ENCODE measurements at places on chromosomes 3 and 15.

DNA sequence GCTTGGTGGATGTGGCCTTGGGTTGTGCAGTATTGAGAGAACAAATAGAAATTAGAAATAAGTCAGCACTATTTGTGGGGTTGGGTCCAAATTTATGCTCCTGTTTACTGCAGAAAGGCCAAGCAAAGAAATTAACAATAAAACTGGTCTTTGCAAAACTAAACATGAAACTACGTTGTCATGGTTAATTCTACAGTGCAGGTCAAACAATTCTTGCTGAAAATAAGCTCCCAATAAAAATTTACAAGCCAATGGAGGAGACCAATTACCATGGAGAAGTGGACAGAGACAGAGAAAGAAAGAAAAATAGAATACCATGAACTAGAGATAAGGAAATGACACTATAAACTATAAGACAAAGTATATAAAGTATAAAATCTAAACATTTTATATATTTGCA, 101.3 kb downstream of the CDIN1 start:
- no peak for DNase-seq

- DNase-seq, result no peak
These were observed 4.8 kb upstream of the TCF12 start for GRCh38 chr15:56913670-56914069.

DNA sequence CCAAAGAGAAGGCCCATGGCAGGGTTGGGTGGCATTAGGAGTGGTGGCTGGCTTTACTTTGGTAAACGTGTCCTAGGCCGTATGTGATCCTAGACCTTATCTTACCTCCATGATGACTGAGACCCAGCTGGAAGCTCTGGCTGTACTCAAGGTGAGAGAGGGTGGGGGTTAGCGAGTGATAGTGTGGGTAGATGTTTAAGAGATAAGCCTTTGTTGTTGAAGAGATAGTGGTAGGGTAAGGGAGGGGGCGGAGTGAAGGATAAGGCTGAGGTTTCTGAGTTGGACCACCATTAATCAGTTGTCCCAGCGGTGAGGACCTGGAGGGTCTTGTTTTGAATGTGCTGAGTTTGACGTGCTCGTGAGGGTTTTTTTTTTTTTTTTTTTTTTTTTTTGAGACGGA, 61.5 kb upstream of the ULK4 start:
- DNase-seq, result no peak

GRCh38 chr15:89524184-89524583, 27.8 kb upstream of the RHCG start:
- DNase-seq, result no peak

DNA sequence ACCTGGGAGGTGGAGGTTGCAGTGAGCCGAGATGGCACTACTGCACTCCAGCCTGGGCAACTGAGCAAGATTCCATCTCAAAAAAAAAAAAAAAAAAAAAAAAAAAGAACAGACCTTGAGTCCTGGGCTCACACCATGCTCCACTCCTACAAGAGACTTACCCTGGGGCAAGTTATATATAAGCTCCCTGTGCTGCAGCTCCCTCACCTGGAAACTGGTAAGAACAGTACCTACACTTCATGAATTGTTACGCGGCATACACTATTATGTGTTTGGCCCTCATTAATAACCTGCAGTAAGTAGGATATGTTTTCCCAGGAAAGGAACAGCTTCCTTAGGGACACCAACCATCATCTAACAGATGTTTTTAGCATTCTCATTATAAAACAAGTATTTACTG, 119.6 kb downstream of the FMN1 start:
- no peak for DNase-seq

GRCh38 chr3:113261063-113261625, 49.8 kb downstream of the BOC start:
- no peak for DNase-seq

- no peak for DNase-seq
These were observed 54.9 kb downstream of the ABCC5 start for GRCh38 chr3:183962807-183963206.

DNA sequence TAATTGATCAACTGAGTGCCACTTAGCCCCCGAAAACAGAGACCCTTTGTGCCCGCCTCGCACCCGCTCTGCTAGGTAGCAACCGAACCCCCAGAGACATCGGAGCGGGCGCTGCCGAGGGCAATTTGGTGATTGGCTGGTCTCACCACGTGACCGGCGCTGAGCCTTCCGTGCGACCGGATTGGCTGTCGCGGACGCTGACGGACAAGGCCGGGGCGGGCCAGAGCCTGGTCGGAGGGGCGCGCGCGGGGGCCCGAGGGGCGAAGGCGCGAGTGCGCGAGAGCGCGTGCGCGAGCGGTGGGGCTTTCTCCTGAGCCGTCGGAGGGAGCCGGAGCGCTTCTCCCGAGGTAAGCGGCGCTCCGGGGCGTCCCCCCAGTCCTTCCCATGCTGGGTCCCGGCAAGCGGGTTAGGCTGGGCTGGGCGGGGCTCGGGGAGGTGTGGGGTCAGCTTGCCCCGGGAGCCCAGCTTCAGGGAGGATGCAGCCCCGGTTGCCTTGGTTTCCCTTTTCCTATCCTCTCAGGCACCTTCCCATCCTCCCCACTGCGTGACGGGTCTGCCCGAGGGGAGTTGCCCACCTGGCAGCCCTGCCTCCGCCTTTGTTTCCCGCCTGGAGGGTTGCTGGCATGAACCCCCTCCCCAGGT, at the start of gene TMEM108:
TMEM108 (plus strand) TSS at position 303 of the 642 bp plus-strand sequence.
- peak; percentile 90 for DNase-seq

GRCh38 chr3:53180305-53181023, 19.5 kb downstream of the PRKCD start:
- no peak for DNase-seq

DNA sequence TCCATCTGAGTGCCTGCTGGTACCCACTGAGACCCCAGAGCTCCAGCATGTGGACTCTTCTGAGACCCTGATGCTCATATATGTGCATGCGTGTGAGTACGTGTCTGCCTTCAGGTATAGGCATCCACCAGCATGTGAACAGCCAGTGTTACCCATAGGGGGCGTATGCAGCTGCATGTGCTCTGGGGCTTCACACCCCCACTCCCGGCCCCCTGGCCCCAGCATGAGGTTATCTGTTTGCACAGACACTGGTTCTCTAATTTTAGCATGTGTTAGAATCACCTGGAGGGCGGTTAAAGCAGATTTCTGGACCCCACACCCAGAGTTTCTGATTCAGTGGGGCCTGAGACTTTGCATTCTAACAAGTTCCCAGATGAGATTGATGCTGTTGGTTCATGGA, 824 bp upstream of the CILP start:
- DNase-seq, result no peak

DNA sequence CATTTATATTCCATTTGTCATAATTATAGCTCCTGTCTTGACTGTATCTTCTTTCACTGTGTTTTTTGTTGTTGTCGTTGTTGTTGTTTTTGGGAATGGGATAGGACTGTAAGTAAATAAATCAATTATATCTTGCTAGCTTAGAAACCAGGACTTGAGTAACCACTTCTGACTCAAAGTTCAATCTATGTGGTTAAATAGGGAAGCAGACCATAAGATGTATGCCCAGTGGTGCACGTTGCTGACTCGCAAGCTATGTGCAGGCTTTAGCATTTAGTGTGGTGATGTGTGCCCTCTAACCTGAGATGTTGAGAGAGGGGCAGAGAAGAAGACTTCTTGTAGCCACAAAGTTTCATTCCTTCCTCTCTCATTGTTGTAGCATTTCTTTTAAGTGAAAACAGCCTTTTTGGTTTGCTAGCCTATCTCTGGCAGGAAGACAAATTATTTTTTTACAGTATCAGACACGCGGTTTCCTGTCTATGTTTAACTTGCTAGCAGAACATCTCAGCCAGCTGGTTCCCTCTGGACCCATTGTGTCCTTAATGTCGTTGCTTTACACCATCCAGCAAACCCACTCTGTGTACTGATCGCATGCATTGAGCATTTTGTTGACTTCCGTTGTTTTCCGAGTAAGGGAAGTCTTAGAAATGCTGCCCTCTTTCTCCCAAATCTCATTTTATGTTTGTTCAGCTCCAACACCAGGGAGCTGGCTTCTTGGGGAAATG, 52.1 kb downstream of the TGFBR2 start:
- DNase-seq, result no peak

GRCh38 chr15:67521783-67522568, 1.0 kb downstream of the C15orf61 start:
- no peak for DNase-seq

- no peak for DNase-seq
These were observed 39.7 kb upstream of the EPHA3 start for GRCh38 chr3:89067736-89068135.

DNA sequence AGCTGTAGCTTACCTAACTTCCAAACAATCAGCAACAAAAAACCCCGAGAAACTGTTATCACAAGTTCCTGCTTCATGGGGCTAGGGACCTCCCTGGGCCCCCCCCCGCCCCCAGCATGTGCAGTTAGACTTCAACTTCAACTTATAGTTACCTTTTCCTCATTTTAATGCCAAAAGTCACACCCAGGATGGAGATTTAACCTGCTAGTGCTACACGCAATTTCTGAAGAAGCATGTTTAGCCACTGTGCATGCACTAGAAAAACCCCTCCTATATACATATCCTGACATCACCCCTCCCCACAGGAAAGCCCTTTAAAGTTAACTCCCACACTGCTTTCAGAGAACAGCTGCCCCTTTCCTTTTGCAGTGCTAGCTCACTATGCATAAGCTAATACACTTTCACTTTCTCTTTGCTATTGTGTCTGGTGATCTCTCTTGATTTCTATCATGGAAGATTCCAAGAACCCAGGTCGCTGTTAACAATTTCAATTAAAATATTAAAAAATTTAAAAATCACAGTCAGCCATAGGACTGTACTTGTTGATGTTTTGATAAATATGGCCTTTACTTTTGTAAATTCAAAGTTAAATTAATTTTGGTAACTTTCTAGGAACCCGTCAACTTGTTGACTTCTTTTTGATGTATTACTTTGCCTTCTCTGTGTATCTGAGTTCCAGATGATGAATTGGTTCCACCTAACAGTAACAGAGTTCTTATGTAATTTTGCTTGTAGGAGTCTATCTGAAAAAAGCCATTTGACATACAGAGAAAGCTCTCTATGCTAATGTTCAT, 75.2 kb upstream of the ACAD9 start:
- DNase-seq, result no peak

- DNase-seq, result no peak
These were observed 9.1 kb downstream of the TASOR start for GRCh38 chr3:56673781-56674457.

DNA sequence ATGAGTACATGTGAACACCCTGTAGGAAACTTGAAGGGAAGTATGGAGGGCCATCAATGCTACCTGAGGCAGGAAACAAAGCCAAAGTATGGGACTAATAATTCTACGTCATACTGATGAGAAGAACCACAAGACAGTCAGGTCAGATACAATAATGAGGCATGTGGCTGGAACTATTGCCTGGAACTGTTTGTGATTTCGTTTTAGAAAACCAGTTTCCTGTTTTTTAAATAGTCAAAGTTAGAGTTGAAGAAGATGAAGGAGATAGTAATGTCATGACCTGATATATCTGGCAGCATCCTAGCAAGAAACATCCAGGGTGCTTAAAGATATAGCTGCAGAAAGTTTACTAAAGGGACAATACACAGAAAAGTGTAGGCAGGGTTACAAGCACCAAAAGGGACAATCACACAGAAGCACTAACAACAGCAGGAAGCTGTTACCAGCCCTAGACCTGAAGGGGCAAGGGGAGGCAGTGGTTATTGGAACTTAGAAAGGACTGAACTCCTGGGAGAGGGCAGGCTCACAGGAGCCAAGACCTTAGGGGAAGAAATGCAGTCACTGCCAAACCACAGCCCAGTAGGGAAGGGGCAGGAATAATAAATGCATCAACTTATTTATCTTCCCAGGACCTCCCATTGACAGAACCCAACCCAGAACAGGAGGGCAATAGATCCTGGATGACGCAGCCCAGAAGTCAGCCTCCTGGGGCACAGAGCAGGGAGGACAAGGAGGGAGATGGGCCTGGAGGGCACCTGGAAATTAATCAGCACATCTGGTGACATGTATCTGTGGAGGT, 302.1 kb upstream of the STT3B start:
- no peak for DNase-seq

GRCh38 chr3:110166791-110167190, 829.4 kb upstream of the DPPA4 start:
- no peak for DNase-seq

GRCh38 chr3:61092870-61093269, 158.4 kb downstream of the FHIT start:
- no peak for DNase-seq

GRCh38 chr15:90009301-90010022, 8.3 kb downstream of the ZNF710 start:
- no peak for DNase-seq

DNA sequence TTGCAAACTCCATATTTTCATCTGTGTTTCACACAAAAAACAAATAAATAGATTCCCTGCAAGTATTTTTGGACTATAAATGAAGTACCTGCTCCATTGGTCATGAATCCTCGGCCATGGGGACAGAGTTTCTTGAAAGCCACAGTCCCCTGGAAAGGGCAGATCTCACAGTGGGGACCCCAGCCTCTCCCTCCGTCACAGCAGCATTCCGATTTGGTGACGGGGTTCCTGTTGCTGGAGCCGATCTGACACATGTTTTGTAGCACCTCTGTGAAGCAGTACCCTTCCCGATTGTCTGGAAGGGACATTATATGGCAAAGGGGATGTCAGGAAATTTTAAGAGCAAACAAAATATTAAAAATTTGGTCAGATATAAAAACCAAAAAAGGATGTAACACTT, 96.2 kb downstream of the DUT start:
- DNase-seq, result no peak

DNA sequence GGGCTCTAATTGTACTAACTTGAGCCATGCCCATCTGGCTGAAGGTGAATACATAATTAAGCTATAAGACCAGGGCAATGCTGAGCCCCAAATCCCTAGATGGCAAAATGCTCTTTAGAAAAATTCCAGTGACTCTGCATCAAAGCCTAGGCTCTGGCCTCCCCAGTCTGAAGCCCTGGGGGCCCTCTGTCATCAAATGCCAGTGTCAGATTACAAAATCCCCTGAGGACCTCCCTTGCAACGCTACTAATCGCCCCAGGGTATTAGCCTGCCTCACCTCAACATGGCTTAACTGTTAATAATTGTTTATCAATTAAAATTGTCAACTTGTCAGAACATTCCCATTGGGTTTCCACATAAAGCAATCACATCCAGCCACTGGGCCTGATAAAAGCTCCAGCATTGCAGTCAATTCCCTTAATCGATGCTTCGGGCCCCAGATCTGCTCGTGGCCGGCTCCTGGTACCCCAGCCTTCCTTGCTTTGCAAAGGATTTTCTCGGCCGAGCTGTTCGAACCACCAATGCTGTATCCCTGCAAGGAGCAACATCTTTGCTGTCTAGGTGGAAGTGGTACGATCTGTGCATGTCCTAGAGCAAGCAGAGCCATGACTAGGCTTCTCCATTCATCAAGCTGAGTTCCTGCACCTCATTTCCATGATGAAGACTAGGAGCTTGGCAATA, 151.7 kb downstream of the MEGF11 start:
- no peak for DNase-seq

DNA sequence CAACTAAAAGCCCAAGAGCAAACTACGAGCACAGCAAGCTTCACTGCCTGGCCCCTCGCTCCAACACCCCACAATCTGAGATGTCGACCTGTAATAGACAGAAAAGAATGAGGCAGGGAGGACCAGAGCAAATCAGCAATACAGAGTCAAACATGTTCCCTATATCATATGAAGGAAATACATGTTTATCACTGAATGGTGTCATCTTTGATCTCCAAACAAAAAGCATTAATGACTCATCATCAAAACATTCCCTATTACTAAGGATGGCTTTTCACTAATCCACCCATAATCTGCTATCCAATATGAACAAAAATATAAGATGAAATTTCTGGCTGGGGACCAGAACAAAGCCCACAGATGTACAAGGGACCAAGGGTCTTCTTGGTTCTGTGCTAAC, 34.7 kb downstream of the MYO5A start:
- no peak for DNase-seq

All from progenitor cell of endocrine pancreas (in vitro differentiated cells).